ENCODE measurements at places on chromosomes 4 and X.

DNA sequence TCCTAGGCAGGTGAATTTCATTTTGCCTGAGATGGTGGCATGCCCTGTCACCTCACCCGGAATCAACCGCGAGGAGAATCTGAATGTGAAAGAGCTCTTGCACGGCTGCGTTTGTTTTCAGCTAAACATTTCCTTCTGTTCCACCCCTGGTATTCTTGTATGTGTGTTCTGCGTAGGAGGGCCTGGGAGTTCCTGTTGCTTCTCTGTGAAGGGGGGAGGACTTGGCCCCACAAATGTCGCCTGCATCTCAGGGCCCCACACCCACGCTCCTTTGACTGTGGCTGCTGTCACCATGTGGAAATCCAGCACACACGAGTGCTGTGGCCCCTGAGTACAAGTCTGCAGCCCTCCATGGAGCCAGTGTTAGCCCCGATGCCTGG lies 45.8 kb upstream of the CLCN4 start:
- no peak for DNase-seq

DNA sequence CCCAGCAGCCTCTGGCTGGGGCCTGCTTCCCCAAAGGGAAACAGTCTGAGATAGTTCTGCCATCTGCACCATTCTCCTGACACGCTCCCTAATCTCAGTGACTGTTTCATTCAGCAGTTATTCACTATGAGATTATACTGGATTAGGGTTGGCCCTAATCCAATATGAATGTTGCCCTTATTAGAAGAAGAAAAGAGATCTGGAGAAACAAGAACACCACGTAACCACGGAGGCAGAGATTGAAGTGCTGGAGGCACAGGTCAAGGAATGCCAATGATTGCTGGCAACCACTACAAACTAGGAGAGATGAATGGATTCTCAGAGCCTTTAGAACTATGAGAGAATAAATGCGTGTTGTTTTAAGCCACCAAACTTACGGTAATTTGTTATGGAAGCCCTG lies 7.4 kb downstream of the ACOX3 start:
- DNase-seq, result no peak

- no peak for DNase-seq
These were observed 8.9 kb upstream of the AGA start for GRCh38 chr4:177451108-177451500.

- DNase-seq, result no peak
These were observed 1139.7 kb downstream of the PCDH18 start for GRCh38 chr4:136392576-136392975.

- DNase-seq, result no peak
These were observed 16.6 kb downstream of the FRMPD3 start for GRCh38 chrX:107465932-107466620.

DNA sequence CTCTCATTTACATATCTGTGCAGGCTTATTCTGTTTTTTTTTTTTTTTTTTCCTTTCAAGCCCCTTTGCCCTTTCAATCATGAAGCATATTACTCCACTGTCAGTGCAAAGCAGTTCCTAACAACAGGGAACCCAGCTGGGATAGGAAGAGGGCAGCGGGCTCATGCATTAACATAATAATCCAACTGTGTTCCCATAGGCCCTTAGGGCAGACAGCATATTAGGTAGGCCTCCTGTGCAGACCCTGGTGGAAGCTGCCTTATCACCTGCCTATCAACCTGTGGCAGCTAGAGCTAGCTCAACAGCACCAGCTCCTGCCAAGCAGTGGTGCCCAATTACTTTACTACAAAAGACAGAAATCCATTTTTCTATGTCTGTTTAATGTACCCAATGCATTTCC lies 49.3 kb downstream of the SLC10A7 start:
- DNase-seq, result no peak

GRCh38 chrX:12970691-12971202 lies 4.2 kb upstream of the TMSB4X start:
- DNase-seq, result no peak

DNA sequence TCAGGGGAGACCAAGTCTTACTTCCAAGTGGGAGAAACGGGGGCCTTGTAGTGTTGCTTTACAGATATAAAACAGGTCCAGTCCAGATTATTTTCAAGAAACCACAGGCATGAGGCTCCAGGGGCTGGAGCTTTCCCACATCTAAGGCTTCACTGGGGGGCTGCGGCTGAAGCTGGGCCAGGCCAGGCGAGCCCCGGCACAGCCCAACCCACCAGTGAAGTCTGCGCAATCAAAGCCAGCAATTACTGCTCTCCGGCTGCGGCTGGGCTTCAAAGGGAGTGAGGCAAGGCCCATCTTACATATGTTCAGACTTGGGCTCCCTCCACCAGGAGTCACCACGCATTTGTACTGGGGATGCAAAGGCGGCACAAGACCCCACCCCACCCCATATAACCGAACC lies 61.7 kb downstream of the HADH start:
- DNase-seq, result no peak

DNA sequence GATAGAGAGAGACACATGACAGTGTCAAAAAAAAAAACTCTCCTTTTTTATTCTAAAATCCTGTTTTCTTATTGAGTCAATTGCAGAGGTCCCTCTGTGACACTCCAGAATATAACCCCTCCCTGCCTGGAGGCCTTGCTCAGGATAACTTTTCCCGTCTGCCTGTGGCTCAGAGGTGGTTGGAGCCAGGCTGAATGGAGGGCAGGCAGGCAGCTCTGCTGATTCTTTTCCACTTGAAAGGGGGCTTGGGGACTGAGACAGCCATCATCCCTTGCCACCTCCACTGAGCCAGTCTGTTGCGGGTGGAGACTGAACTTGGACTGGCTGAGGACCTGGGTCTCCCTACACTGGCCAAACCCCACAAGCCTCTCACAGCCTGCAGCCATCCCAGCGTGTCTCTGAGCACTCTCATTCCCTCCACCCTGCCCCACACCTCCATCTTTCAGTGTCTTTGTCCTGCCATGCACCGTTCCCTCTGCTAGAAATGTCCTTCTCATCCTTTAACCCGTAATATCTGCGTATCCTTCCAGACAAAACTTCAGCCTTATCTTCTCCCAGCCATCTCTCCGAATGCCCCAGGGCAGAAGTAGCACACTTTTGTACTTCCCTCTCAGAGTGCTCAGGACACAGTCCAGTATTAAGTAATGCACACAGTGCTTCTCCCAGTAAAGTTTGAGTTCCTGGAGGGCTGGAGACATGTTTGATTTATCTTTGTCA lies 139.9 kb downstream of the CHIC2 start:
- DNase-seq, result no peak

- no peak for DNase-seq
These were observed 362.0 kb upstream of the BOD1L1 start for GRCh38 chr4:13989501-13989900.

GRCh38 chrX:9757366-9757765 lies 8.3 kb downstream of the GPR143 start:
- no peak for DNase-seq

DNA sequence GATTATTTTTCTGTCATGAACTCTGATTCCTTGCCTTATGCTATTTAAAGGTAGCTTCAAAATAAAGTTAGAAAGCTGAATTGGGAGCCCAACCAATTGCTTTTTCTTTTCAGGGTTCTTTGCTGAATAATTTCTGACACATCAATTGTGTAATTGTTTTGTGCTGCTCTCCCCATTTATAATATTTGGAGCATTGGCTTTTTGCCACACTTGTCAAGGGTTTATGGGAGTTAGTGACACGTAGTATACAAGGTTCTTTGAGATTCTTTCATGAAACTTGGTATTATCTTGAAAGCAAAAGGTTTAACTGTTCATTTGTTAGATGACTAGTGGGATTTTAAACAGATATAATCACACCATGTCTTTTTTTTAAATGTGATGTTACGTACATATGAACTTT lies 80.9 kb downstream of the POLA1 start:
- no peak for DNase-seq

DNA sequence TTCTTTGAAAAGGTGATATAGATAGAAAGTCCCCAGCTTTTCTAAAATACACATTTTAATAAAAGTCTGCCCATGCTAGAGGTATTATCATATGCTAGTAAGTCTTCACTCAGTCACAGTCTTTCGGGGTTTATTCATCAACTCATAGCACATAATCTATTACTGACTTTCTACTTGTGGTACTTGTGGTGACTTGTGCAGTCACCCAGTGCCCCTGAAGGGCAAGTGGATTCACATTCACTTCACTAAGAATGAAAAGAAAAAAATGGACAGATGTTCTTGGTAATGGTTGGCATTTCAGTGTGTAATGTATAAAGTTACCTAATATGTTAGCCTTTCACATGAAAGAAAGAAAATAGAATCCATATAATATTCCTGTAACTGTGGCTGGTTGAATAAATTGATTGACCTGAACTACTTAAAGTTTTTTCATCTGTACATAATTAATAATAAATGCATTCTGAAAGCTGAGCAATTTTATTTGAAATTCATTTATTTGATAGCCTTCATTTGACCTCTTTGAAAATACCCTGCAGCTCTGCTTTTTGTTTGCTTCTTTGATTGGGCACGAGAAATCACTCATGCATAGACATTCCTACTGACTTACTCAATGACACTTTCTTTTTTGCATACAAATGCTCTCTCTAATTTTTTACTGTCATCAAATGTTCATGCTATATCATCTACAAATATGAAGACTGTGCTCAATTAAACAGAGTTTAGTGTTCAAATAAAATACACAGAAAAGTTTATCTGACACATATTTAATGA lies 39.5 kb upstream of the ZNF330 start:
- DNase-seq, result no peak

DNA sequence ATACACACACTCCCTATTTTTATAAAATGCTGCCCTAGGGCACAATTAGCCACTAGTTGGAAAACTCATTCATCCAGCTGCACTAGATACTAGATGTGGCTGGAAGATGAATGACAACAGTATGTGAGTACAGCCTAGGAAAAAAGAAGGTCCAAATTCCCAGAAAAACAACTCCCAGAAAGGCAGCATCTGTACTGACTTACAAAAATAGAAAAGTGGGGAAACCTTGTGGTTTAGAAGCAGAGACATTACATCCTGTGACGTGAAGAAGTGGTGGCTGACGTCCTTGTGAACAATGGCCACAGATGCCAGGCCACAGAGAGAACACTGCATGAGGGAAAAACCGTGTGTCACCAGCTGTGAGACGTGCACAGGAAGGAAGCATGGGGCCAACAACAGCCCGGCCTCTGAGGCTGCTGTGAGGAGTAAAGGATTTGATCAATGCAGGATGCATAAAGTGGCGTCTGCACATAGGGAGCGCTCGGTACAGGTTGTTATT lies 81.2 kb downstream of the SPRY1 start:
- DNase-seq, result no peak

- DNase-seq, result no peak
These were observed 9.7 kb downstream of the PTCHD1 start for GRCh38 chrX:23344238-23344903.

- DNase-seq, result no peak
These were observed 154.5 kb downstream of the GRXCR1 start for GRCh38 chr4:43047058-43047457.

- DNase-seq, result no peak
These were observed 51.5 kb upstream of the RAB9B start for GRCh38 chrX:103883533-103883932.

- DNase-seq, result no peak
These were observed 4.2 kb downstream of the PAK3 start for GRCh38 chrX:111100191-111100590.

Measured in left ventricle myocardium superior (tissue), 1 donor.